ENCODE measurements at places on chromosomes 3 and 15.

GRCh38 chr15:98241032-98241554 is 280.6 kb downstream of the ARRDC4 start:
- DNase-seq = no peak

- DNase-seq = peak; percentile 9
Observed at GRCh38 chr3:124834723-124835718, 52.1 kb downstream of the ITGB5 start.

- peak; percentile 74 for DNase-seq
Observed at GRCh38 chr3:141486746-141487520, at the start of gene RASA2. Gene RASA2, plus strand, starts transcription at chr3:141487027. Its CDS starts 57 bp downstream, at chr3:141487084.

- DNase-seq = no peak
Observed at GRCh38 chr15:69392352-69392751, 21.8 kb upstream of the KIF23 start.

DNA sequence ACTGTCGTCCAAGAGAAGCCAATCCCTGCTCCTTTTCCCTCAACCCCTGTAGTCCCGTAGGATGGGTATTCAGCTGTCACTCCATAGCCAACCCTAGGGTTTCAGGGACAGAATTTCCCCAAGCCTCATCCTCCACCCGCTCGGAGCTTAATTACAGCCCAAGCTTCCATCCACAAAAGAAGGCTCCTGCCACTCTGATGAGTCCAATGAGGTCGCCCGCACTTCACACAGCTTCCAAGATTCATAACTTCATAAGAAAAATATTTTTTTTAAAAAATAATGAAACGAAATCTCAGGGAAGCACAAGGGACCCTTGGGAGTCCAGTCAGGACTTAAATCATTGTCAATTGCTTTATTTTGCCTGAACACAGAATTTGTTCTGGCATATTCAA is 75.6 kb downstream of the SLC12A8 start:
- no peak for DNase-seq

GRCh38 chr3:52712291-52713212 is 6.6 kb downstream of the SPCS1 start:
- no peak for DNase-seq

- DNase-seq = no peak
Observed at GRCh38 chr3:49531715-49532114, 22.6 kb upstream of the BSN start.

GRCh38 chr15:71779073-71779797 is 31.1 kb upstream of the NR2E3 start:
- no peak for DNase-seq

- no peak for DNase-seq
Observed at GRCh38 chr3:156176048-156176447, 55.7 kb downstream of the KCNAB1 start.

DNA sequence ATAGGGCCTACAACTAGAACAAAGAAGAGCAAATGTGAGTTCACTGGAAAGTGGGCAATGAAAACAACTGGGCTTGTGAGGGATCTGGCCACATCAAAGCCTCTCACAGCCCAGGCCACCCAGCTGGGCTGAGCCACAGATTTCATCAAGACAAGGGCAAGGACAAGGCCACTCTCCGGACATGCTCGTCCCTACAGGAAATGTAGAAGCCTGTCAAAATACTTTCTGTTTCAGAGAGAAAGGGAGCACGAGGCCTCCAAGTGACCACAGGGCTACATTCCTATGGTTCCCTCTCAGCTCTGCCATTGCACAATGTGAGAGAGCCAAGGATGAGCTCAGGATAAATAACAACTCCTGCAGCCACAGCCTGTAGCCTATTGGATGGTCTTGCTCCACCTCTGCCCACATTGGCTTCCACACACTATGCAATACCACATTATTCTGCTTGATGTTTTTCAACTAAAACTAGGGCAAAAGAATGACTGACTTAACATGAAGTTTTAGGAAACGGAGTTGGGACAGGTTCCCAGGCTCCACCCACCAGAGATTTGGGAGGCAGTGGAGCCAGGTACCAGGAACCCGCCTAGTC is 12.1 kb downstream of the TBC1D2B start:
- DNase-seq = no peak

DNA sequence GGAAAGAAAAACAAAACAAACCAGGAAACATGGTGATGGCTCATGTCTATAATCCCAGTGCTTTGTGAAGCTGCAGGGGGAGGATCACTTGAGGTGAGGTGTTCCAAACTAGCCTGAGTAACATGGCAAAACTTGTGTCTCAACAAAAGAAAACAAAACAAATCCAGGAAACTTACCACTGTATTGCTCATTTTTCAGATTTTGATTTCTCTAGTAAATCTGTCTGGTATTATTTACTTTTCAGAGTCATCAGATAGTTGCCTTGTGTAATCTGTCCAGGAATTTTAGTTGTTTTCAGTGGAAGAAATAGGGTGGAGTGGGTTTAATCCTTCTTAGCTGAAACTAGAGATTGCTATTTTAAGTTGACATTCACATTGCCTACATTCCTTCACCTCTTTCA is 91.8 kb upstream of the ALCAM start:
- DNase-seq = no peak

DNA sequence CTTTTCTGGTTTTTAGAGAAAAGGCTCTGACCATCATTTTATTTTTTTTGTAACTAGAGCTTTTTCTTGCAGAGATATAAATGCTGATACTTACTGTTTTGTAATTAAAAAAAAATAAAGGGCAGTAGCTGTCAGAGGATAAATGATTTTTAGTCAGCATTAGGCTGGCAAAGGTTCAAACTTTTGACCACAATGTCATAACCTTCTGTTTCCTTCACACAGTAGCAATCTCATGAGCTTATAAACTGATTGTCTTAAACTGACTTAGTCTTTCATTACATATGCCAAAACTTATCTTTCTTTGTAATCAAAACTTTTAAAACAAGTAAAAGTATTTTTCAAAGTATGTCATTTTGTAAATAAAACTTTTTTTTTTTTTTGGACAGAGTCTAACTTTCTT is 841.9 kb downstream of the OTOL1 start:
- DNase-seq = no peak

All from naive thymus-derived CD8-positive, alpha-beta T cell (primary cell).